ENCODE measurements at places on chromosomes 6 and 20. TPM values are rescaled to one million over a fixed set of nuclear protein-coding genes. Genes with fewer than 3 reads are reported as not detected.

DSN1 gene
- 6.0 TPM for polyA plus RNA-seq

- H3K27me3 ChIP-seq: no peaks in the 10 kb centered on the region
- no peaks in the 10 kb centered on the region for H3K4me1 ChIP-seq
- no peaks in the 10 kb centered on the region for H3K36me3 ChIP-seq
- H3K4me3 ChIP-seq: no peak overlapping the region
- DNase-seq: no peak
- H3K27ac ChIP-seq: no peak overlapping the region
These were observed 598.8 kb upstream of the CDH4 start for GRCh38 chr20:60653111-60653845.

CNKSR3 gene
- polyA plus RNA-seq: 13.8 TPM

DNA sequence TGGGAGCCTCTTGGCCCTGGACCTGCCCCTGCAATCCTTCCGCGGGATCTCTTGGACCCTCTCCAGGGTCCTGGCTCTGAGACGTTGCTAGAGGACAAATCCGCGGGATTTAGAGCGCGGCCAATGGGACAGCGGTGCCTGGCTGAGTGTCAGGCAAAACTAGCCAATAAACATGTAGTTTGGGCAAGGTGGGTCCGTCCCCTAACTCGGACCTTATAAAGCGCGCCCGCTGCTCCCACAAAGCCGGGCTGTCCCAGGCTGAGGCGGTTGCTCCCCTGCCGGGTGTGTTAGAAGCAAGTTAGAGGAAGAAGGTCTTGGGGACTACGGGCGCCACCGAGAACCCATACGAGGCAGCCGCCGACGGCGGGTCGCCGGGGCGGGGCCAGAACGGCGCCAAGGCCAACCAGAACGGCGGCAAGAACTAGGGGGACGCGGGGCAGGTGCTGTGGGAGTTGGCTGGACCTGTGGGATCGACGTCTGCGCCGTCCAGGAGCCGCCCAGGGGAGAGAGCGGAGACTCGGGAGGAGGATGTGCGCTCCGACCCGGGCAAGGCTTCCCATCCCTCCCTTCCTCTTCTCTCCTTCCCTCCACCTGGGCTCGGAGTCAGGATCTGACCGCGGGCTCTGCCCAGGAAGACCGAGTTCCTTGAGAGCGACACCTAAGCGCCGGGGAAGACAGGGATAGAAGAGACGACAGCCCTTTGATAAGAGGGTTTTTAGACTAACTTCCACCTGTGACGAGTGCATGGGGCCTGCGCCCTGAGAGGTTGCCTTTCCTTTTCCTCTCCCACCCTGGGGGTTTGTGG lies 6.5 kb upstream of the TMEM14A start:
- no peaks in the 10 kb centered on the region for H3K27me3 ChIP-seq
- H3K4me1 ChIP-seq: no peaks in the 10 kb centered on the region
- DNase-seq: peak; percentile 96
- H3K27ac ChIP-seq: peak overlapping the region; percentile 41
- no peaks in the 10 kb centered on the region for H3K36me3 ChIP-seq

DNA sequence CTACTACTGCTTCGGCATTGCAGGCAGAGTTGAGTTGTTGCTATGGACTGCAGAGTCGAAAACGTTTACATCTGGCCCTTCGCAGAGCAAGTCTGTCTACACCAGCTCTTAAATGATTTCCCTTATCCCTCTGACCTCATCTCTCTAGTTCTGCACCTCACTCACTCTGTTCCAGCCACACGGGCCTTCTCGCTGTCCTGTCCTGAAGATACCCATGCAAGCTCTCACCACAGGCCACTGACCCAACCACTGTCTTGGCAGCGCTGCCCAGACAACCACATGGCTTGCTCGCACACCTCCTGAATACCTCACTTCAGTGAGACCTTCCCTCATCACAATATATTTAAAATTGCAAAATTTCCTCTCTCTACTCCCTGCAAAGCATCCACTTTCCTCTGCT lies 31.4 kb downstream of the B4GALT5 start:
- H3K27ac ChIP-seq: peak overlapping the region; percentile 59
- H3K27me3 ChIP-seq: no peaks in the 10 kb centered on the region
- no peak for DNase-seq
- H3K4me1 ChIP-seq: peaks cover 3% of the 10 kb centered on the region

GRCh38 chr20:47428851-47429336 lies 72.4 kb upstream of the ZMYND8 start:
- no peaks in the 10 kb centered on the region for H3K27me3 ChIP-seq
- H3K36me3 ChIP-seq: no peaks in the 10 kb centered on the region
- no peak for DNase-seq
- no peak overlapping the region for H3K4me3 ChIP-seq
- no peak overlapping the region for H3K27ac ChIP-seq
- H3K4me1 ChIP-seq: no peaks in the 10 kb centered on the region

DNA sequence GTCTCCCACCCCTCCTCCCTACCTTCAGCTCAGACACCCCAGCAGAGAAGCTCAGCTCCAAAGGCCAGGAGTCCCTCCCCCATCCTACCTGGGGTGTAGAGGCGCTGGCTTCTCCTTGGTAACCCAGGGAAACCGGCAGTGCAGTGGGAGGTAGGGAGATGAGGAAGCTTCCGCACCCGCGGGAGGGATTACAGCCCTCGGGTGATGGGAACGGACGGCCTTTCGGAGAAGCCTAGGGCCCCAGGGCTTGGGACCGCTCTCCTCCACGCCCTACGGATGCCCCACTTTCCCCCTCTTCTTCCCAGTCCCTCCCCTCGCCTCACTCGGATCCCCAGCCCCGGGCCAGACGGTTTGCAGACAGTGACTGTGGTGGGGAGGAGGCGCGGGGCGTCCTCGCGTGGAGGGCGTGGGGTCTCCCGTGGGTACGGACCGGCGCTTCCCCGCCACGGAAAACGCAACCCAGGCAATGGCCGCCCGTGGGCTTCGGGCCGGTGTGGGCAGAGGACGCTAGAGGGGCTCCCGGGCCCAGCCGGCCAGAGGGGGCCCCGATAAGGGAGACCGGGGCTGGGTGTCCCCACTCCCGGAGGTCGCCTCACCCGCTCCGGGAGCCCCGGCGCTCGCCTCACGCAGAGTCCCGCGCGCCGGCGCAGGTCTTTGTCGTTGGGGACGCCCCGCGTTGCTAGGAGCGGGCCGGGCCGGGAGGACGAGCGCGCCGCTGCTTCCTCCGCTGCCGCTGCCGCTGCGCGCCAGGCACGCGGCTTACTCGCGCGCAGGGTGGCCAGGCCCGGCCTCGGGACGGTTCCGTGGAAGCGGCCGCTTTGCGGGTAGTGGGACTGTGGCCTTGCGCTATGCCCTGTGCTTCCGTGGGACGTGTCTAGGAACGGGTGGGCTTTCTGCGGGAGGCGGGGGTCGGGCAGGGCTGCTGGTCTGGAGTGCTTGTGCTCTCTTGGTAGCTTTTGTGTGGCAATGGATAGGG lies 15.8 kb downstream of the AARS2 start:
- H3K4me3 ChIP-seq: peak overlapping the region; percentile 32
- H3K27me3 ChIP-seq: peaks cover 18% of the 10 kb centered on the region
- no peaks in the 10 kb centered on the region for H3K36me3 ChIP-seq
- no peaks in the 10 kb centered on the region for H3K4me1 ChIP-seq

BCAS1 gene
- polyA plus RNA-seq: 1.1 TPM

Measured in kidney (tissue), 22 donors.